ENCODE measurements at places on chromosomes 4 and X.

GRCh38 chr4:146329050-146329716, 114.8 kb downstream of the REELD1 start:
- no peak for DNase-seq

- no peak for DNase-seq
These were observed 138.8 kb upstream of the TAPT1 start for GRCh38 chr4:16365036-16365569.

- peak; percentile 6 for DNase-seq
These were observed 227.6 kb upstream of the HDX start for GRCh38 chrX:84729809-84730208.

DNA sequence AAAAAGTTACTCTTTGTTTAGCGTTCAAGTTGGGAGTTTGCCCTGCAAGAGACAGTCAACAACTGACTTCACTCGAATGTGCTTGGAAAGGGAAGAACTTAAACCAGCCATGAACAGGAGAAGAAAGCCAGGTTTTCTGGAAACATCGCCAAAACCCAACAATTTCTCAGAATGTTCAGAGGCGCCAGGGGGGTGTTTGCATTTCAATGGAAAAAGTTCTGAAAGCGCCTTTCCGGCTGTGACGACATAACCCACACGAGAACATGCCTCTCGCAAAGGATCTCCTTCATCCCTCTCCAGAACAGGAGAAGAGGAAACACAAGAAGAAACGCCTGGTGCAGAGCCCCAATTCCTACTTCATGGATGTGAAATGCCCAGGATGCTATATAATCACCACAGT, 78.1 kb upstream of the ADGRA3 start:
- no peak for DNase-seq

DNA sequence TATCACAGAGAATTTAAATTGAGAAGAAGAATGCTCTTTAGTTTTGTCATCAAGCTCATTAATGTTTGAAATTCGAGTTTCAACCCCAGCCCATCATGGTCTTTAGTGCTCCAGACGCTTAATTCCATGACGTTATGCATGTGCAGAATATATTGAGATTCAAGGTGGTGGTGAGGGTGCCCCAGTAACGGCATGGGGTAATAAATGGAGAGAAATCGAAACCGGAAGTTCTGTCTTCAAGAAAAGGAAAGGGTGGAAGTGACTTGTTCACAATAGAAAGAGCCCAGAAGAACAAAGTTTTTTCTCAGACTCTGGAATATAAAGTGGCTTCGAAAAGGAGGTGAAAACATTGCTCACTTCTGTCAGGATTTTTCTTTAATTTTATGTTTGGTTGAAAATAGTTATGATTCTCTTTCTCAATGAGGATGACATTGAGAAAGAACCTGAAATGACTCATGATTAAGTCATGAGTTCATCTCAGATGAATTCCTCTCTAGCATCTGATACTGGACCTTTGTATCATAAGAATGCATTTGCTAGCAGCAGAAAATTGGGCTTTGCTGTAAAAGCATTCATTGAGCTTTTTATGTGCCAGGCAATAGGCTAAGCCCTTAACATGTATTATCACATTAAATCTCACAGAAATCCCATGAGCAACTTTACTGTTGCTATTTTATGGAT, 779 bp upstream of the DDX60L start:
- no peak for DNase-seq

GRCh38 chr4:38455092-38455862, 208.7 kb upstream of the KLF3 start:
- no peak for DNase-seq

GRCh38 chr4:154490234-154490582, 1.4 kb downstream of the DCHS2 start:
- DNase-seq = no peak

GRCh38 chr4:12966726-12967125, 517.4 kb downstream of the RAB28 start:
- DNase-seq = no peak

DNA sequence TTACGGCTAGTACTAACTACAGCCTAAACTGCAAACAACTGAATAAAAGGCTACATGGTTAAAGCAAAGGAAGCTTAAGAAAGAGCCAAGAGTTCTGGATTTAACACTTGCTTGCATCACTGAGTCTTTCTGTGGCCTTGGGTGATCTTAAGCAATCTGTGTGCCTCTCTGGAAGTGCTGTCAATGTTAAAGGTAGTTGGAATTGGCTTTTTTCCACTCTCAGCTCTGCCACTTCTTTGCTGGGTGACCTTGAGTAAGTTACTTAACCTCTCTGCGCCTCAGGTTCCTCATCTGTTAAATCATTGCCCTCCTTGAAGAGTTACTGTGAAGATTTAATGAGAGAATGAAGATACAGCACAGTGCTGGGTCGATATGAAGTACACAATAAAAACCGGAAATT, 15.7 kb downstream of the SLC2A9 start:
- DNase-seq = no peak
